Stimulated activated CD4-positive, alpha-beta T cell treated with anti-CD3 and anti-CD28 coated beads, Interleukin-15, amount 100 ng/mL, for 1 hour (primary cell): ENCODE measurements at places on chromosomes 1 and 21.

DNA sequence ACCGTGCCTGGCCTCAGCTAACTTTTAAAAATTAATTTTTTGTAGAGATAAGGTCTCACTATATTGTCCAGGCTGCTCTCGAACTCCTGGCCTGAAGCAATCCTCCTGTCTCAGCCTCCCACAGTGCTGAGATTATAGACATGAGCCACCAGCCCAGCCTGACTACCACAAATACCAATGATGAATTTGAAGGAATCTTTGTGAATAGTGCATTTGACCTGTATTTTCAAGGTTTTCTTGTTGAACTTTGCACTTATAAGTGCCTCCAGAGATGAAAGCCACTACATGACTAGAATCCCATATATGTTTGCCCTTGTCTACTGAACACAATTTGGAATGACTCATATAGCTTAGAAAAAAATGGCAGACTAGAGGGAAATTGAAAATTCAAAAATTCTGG, 297.3 kb downstream of the NFIA start:
- DNase-seq = no peak

DNA sequence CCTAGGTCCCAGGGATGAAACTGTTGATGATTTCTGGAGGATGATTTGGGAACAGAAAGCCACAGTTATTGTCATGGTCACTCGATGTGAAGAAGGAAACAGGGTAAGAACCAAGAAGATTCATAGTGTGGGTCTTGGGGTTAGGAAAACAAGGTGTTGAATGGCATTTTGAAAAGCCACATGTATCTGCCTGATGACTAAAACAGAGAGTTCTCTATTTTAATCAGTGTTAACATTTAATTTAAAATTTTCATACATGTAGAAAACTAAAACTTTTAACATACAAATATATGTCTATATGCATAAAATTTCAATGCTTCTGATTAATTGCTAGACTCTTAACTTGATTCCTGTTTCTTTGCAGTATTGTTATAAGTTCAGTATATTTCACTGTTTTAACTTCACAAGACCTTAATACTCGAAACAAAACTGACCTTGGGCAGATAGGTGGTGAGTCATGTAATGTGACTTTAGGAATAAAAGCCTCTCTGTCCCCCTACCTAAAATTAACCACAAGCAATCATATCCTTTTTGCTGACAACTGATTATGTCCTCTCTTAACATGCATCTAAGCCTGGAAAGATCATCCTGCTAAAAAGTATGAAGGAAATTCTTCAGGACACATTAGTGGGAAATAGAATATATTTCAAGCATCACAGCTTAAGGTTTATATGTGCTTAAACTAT, 95.6 kb downstream of the PTPRC start:
- DNase-seq = no peak

- DNase-seq = no peak
These were observed 2.4 kb downstream of the TNFAIP8L2 start for GRCh38 chr1:151158751-151159251.

GRCh38 chr1:89929467-89930063, 65.3 kb upstream of the ZNF326 start:
- no peak for DNase-seq

GRCh38 chr1:178308438-178308837, 188.3 kb downstream of the CLEC20A start:
- DNase-seq = no peak

GRCh38 chr1:237105826-237106225, 63.8 kb downstream of the RYR2 start:
- DNase-seq = no peak

DNA sequence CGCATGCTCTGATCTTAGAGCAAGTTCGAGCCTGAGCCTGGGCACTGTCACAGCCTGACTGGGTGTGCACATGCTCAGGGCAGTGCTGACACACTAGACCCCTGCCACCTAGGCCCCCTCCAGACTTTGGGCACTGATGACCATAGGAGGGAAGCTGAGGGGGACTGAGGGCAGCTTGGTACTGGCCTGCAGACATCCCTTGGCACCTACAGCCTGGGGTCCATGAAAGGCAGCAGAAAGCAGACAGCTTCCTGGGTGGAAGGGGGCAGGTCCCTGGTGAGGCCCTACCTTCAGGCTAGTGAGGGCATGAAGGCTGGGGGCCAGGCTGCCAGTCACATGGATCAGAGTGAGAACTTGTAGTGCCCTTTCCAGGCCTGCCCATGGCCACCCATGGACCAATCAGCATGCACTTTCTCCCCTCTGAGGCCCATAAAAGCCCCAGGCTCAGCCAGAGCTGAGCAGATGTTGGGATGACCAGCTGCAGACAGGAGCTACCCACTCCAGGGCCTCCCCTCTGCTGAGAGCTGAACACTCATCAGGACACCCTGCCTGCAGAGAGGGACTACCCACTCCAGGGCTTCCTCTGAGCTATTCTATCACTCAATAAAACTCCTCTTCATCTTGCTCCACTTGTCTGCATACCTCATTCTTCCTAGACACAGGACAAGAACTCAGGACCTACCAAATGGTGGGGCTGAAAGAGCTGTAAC, 680.8 kb downstream of the MATN1 start:
- DNase-seq = no peak

GRCh38 chr1:94719926-94720793, 100.0 kb upstream of the SLC44A3 start:
- DNase-seq = no peak

- DNase-seq = no peak
These were observed 1.3 kb upstream of the AKT3 start for GRCh38 chr1:243851257-243851756.

GRCh38 chr1:228156515-228156881, 6.8 kb downstream of the GJC2 start:
- DNase-seq = no peak

- DNase-seq = no peak
These were observed 6.4 kb downstream of the NUAK2 start for GRCh38 chr1:205315008-205315618.

- no peak for DNase-seq
These were observed 197.8 kb downstream of the HIVEP3 start for GRCh38 chr1:41720861-41721410.

DNA sequence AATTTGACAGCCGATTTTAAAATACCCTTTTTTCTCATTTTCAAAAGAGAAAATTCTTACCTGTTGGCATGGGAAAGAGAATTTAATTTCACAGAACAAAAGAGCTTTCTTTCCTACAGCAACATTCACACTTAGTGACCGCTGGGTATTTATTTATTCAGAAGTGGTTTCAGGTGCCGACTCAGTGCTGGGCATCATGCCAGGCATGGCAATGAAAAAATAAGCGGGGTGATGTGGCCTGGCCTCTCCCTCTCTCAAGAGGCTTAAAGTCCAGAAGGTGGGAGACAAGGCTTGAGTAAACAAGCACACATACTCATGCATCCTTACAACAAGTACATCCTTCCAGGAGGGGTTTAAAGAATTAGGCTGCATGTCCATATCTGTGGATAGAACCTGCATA, 4.1 kb upstream of the PCP4 start:
- no peak for DNase-seq

- DNase-seq = no peak
These were observed 121.4 kb downstream of the PRDM16 start for GRCh38 chr1:3190256-3191041.

- DNase-seq = no peak
These were observed 8.4 kb upstream of the UBE2U start for GRCh38 chr1:64195081-64195395.

GRCh38 chr1:234413990-234414389, 40.7 kb downstream of the COA6 start:
- DNase-seq = no peak

GRCh38 chr1:95263450-95263849, 29.4 kb downstream of the RWDD3 start:
- no peak for DNase-seq

DNA sequence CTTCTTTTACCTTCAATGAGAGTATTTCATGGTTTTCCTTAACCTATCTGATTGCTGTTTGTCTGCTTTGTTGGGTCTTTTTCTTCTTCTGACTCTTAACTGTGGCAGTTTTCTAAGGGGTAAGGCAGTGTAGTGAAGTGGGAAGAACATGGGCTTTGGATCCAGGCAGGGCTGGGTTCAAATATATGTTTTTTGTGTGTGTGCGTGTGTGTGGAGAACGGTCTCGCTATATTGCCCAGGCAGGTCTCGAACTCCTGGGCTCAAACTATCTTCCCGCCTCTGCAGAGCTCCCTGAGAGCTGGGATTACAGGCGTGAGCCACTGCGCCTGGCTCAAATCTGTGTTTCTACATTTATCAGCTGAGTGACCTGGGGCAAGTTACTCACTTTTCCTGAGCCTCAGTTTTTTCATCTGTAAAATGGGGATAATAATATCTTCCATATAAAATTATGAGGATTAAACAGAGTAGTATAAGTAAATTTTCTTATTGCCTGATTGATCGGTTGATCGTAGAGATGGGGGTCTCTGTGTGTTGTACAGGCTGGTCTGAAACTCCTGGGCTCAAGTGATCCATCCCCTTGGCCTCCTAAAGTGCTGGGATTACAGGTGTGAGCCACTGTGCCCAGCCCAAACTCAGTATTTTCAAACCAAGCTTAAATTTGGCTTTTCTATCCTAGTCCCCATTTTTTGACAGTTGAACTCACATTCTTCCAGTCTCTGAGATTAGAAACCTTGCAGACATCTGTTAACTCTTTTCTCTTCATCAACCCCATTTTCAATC, 36.0 kb upstream of the MACF1 start:
- DNase-seq = no peak

GRCh38 chr1:92095874-92096273, 15.7 kb downstream of the BTBD8 start:
- DNase-seq = no peak

DNA sequence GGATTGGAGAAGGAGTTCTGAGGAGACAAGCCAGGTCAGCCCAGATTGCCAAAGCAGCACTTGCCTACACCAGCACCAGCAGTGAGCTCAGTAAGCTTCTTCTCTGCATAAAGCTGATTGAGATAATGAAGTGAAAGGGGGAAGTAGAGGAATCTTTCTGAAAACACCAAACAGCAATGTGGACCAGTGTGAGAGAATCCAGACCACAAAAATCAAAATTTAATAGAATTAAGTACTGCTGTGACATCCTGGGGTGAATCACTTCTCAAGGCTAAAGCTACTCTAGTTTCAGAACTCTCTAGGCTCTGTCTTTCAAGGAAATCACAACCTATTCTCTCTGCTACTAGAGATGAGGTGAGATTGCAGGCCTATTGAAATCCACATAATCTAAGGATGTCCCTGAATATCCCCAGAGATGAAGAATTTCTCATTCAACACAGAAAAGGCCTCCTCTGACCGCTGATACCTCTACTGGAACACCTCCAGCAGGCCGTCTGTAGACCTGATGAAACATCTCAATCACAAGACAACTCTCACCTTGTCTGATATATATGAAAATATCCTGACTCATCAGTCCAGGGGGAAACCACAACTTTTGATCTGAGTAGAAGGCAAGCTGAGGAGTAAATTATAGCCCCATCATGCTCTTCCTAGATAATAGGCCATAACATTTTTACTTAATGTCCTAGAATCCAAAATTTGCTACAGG, at the start of gene FCRL4:
Gene FCRL4, minus strand, starts transcription at position 127 of the 709 bp plus-strand sequence. CDS start 141 bp downstream, outside the sequence.
- no peak for DNase-seq

GRCh38 chr1:246416261-246416660, 90.8 kb downstream of the SMYD3 start:
- no peak for DNase-seq

- DNase-seq = no peak
These were observed 333.8 kb downstream of the NEGR1 start for GRCh38 chr1:71948561-71948960.

- no peak for DNase-seq
These were observed 148.6 kb upstream of the HOOK1 start for GRCh38 chr1:59666106-59666505.

DNA sequence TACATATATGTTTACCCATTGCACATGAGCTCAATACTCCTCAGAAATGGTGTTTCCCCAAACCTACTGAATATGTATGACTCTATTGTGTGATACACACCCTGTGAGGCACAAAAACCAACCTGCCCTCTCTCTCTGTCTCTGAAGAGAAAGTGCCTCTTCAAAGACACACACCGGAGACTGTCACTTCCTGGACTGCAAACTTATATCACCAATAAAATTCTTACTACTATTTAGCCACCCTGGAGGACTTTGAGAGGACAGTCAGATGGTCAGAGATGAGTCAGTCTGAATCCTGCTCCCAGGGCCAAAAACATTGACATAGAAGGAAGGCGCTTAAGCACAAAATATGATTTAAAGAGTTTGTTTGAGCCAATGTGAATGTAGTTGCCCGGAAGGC, 110.4 kb downstream of the PPIAL4G start:
- DNase-seq = no peak

- no peak for DNase-seq
These were observed 31.4 kb upstream of the OLIG2 start for GRCh38 chr21:32994305-32994704.

DNA sequence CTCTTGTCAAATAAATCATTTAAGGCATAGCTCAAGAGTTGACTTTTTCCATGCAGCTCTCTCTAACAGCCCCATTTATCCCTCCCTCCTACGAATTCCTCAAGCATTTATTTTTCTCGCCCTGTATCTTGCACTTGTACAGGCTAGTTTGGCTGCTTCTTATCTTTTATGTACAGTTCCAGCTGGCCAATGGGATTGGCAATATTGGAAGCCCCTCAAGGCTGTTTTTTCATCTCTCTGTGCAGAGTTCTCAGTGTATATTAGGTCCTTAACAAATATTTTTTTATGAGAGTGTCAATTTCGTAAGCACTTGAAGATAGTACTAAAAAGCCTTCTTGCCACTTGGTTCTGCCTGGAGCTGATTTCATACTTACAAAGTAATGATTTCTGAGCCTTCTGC, 356.0 kb downstream of the ST6GALNAC3 start:
- DNase-seq = no peak

DNA sequence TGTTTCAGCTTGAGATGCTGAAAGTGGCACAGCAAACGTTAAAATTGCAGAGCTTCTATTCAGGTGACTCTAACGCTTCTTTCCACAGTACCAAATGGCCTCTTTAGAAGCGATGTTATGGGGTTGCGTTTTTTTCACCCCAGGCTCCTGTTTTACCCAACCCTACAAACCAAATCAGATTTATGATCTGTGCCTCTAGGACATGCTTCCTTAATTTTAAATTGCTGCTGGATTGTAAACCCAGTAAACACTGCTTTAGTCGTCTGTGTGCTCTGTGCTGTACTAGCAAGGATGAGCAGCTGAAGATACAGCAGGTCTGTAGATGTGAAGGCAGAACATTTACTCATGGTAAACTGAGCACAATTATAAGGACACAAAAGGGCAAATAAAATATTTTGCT, 13.0 kb downstream of the KCNK2 start:
- DNase-seq = no peak

DNA sequence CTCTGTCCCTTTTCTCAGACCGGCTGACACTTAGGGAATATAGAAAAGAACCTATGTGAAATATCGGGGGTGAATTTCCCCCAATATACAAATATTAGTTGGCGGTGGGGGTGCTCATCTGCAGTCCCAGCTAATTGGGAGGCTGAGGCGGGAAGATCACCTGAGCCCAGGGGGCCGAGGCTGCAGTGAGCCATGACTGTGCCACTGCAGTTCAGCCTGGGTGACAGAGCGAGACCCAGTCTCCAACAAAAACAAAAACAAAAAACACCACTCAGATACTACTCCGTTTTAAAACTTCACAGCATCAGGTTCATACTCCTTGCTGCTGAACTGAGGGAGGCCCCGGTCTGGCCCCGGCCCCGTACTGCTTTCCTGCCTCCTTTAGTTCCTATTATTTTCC, 5.9 kb upstream of the EXOSC10 start:
- no peak for DNase-seq

GRCh38 chr1:20359451-20360330, 69.0 kb downstream of the VWA5B1 start:
- no peak for DNase-seq

GRCh38 chr1:232226197-232226712, 403.7 kb downstream of the SIPA1L2 start:
- DNase-seq = no peak
